ENCODE measurements at places on chromosomes 4 and X.

DNA sequence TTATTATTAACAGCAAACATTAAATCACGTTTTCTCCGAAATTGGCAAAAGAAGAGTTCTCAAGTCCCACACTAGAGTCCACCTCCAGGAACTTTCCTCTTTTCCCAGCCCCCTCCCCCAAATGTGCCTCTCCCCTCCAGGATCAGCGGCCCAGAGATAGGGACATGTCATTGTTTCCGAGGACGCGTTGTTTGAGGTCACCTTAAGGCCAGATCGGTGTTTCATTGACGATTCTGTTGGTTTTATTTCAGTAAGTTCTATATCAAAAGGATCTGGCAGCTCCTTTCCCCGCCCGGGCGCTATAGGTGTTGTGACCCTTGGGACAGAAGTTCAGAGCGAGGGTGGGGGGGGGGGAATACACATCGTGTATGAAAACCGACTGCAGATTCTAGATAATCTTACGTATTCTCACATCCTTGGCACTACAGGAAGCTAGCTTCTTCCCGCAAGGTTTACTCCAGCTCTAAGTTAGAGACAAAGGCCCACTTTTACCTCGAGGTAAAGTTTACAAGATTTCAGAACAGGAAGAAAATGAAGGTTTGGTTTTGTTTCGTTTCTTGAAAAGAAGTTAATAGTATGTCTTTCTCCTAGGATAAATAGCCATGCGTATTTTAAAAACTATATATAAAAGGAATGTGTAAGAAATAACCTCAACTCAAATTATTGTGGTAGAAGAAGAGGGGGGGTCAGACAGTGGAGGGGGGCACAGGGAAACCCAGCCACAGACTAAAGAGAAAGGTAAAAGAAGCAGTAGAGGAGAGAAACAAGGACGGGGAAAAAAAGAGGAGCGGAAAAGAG lies 739 bp upstream of the MSX1 start:
- DNase-seq = no peak

DNA sequence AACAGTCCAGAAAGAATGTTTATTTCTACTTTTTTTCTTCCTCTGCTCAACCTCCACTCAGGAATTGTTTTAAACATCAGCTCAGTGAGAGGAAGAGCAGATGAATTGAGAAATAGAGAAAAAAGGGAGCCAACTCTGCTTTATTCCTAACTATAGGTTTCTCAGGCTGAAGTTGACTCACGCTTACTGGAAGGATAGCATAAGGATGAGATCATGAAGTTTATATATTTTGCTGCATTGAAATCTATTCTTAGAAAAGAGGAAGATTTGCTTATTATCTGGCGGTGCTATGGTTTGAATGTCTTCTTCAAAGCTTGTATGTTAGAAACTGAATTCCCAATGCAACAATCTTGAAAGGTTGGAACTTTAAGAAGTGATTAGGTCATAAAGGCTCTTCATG lies 1673.4 kb upstream of the PCDH7 start:
- DNase-seq = no peak

GRCh38 chr4:150714462-150715438 lies 132.8 kb downstream of the MAB21L2 start:
- no peak for DNase-seq

- DNase-seq = no peak
Observed at GRCh38 chr4:69321153-69321729, 41.0 kb downstream of the UGT2B28 start.

- no peak for DNase-seq
Observed at GRCh38 chr4:85029453-85029852, 63.0 kb upstream of the WDFY3 start.

DNA sequence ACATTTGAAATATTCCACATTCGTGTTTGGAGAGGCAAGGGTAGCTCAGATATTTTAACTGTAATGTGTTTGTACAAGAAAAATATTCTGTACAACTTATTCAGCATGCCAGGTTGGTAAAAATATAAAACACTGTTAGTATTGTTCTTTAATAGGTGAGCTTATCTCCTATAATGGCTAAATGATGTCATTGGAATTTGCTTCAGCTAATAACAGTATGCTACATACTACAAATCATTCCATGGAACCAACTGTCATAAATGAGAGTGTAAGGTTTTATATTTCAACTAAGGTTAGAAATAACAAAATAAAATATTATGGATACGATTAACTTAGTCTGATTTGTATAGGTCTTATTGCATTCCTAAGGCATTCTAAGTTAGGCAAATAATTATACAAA lies 206.6 kb downstream of the ADGRL3 start:
- DNase-seq = no peak

- no peak for DNase-seq
Observed at GRCh38 chrX:132058975-132059374, 35.9 kb downstream of the STK26 start.

DNA sequence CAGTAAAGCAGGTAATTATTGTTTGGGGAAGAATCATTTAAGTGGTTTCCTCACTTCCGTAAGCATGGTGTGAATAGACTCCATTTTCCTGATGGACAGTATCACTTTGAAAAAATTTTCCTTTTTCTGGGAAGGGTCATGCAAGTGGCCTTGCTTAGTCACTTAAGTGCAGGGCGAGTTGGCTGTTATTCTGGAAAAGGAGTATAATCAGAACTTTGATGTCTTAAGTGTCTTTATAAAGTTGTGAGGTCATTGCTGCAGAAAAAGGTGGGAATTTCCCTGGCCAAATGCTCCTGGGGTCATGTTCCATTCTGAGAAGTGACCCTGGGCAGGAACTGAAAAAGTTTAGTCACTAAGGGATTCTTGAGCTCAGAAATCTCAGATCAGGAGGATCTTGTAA lies 146.1 kb upstream of the OTUD4 start:
- no peak for DNase-seq

DNA sequence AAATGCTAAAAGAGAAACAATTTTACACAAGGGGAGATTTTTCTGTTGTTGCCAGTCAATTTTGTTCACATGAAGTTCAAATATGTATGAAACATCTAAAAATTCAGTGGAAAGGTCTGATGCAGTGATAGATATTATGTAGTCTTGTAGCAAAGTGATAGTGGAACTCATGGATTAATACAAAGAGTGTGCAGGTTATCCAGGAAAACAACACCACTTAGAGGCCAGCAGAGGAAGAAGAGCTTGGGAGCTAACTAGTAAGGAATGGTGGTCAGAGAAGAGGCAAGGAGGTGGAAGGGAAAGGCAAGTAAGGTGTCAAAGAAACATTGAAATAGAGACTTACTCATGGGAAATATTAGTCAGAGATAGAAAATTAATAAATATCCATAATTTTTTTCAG lies 395.6 kb downstream of the MAPK10 start:
- DNase-seq = no peak

- DNase-seq = no peak
Observed at GRCh38 chr4:148441624-148441985, 609 bp downstream of the NR3C2 start.

- no peak for DNase-seq
Observed at GRCh38 chrX:104961926-104962325, 258.6 kb downstream of the TEX13A start.

GRCh38 chrX:68821616-68822015 lies 7.2 kb upstream of the EFNB1 start:
- no peak for DNase-seq

DNA sequence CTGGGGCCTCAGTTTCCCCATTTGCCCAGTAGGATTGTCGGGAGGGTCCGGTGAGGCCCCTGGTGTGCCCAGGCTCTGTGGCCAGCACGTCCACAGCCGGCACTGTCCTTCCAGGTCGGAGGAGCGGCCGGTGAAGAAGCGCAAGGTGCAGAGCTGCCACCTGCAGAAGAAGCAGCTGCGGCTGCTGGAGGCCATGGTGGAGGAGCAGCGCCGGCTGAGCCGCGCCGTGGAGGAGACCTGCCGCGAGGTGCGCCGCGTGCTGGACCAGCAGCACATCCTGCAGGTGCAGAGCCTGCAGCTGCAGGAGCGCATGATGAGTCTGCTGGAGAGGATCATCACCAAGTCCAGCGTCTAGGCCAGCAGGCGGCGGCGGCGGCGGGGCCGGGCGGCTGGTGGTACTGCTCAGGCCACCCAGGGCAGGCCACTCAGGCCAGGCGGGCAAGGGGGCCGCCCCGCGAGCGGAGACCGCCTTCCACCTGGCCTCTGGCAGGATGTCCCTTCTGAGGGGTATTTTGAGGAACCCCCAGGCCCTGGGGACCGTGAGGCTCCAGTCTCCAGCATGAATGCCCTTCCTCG lies 6.7 kb downstream of the MSANTD1 start:
- no peak for DNase-seq

DNA sequence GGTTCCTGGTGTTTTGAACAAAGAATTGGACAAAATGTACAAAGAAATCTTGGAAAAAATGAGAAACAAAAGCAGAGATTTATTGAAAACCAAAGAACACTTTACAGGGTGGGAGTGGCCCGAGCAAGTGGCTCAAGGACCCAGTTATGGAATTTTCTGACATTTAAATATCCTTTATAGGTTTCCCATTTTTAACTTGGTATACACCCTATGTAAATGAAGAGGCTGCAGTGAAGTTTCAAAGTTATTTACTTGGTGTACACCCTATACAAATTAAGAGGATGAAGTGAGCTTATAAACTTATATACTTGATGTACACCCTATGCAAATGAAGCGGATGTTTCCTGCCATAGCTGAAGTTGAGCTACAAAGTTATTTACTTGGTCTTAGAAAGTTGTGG lies 4.7 kb downstream of the NLRP2B start:
- no peak for DNase-seq

DNA sequence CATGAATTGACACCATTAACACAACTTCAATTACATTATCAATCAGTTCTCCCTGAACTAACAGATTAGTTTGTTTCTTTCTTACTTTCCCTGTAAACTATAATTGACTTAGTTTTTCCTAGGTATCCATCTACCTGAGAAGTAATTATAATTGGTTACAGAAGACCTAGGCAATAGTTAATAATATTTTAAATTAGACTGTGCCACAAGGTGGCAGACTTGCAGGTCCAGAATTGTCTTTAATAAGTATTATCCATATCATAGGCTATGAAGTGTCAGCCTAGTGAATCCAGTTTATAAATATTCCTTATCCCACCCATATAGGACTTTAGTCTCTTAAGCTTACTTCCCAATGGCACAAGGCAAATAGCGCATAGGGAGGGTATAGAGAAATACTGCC lies 48.9 kb upstream of the FAM47B start:
- no peak for DNase-seq

- DNase-seq = no peak
Observed at GRCh38 chrX:35115205-35115604, 172.6 kb downstream of the FAM47B start.

- peak; percentile 6 for DNase-seq
Observed at GRCh38 chr4:163344147-163345125, 744 bp downstream of the NPY5R start.

GRCh38 chr4:37978248-37978924 lies 18.2 kb downstream of the PTTG2 start:
- DNase-seq = no peak

DNA sequence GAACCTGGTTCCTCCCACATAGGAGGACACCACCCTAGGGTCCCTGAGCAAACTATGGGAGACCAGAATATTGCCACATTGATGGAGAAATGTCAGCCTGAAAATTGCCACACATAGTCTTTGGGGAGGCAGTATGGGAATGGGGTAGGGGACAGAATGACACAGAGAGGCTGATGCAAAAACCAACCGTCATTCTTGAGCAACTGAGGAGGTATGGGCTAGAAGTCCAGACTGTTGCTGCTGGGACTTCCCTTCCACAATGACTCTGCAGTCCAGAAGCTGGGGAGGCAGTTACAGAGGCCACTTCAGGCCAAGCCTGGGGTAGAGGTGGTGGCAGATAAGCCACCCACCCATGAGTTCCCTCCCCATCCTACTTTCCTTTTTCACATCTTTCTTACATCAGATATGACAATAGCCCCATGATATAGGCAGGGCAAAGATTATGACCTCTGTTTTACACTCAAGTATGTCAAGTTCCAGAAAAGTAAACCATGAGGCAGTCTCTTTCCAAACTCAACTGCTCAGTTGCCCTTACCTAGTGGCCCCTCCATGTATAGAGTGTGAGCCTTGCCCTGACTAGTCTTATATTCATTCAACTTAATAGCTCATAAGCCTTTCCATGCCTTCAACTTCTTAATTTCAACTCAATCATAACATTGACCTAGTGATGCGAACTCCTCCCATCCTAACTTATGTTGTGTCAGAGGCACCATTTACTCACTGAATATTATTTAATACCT lies 41.7 kb downstream of the VSIG4 start:
- no peak for DNase-seq

DNA sequence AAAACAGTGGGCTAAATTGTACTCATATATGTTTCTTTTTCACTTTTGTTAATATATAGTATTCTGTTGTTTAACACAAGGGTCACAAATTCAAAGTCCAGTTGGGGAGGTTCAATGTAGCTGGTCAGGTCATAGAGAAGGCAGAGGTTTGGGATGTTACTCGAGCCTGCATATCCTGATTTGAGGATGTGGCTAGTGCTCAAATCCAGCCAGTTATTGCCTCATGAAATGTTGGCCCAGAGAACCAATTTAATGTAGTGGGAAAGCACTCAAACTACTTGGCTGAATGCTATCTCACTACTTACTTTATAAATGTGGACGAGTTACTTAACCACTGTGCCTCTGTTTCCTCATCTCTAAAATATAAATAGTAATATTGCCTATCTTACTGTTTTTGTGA lies 12.5 kb downstream of the USO1 start:
- DNase-seq = no peak

- no peak for DNase-seq
Observed at GRCh38 chr4:96342196-96342595, 502.3 kb downstream of the PDHA2 start.

DNA sequence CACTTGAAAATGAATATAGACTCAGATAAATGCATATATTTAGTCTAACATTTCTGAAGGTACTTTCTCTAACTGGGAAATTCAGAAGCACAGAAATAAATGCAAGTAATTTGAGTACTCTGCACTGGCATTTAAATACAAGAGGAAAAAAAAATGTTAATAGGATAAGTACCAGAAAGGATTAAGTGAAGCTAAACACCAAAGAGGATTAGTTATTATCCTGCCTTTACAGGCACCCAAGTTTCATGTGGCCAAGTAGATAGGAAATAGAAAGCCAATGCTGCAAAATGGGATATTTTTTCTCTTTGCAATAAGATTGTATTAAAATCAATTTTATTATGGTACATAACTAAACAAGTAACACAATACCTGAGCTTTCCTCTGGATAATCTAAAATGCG lies 762.5 kb downstream of the PCDH7 start:
- DNase-seq = no peak

DNA sequence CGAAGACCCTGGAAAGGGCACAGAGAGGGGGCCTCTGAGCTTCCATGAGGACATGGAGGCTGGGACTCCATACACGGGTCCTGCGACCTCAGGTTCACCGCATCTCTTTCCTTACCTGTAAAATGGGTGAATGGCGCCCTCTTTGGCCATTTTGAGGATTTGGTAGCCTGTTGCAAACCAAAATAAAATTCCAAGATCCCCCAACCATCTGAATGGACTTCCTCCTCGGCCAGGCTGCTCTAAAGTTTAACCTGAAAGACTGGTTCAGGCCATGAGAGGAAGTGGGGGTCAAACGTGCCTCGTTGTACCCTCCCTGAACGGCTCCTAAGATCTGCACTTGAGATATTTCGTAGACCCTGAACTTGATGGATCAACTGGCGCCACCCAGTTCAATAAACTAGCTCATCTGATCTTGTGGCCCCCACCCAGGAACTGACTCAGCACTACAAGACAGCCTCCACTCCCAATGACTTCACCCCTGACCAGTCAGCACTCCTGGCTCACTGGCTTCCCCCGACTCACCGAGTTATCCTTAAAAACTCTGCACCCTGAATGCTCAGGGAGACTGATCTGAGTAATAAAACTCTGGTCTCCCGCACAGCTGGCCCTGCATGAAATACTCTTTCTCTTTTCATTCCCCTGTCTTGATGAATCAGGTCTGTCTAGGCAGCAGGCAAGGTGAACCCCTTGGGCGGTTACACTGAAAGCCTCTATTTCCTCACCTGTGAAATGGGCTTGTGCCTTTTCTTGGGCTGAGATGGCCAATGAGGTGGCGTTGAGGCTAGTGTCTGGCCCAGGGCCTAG lies 32.9 kb upstream of the GPR78 start:
- no peak for DNase-seq

Measured in GM12891 (cell line).